ENCODE measurements at places on chromosomes 4 and X.

DNA sequence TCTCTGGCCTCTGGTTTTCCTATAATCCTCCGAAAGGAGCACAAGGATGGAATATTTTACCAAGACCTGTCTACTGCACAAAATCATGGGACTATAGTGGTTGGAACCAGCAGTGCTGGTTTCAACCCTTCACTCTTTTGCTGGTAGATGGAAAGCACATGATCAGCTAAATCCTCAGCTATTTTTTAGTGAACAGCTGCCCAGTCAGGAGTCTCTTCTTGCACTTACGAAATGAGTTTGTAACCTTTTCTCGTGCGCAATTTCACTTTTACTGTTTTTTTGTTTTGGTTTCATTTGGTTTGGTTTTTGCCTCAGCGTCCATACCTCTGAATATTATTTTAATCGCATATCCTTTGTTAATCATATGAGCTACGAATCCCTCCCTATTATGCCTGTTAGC lies 418.5 kb upstream of the CPEB2 start:
- no peak for DNase-seq

- no peak for DNase-seq
Observed at GRCh38 chrX:1416965-1417760, 25.2 kb upstream of the SLC25A6 start.

DNA sequence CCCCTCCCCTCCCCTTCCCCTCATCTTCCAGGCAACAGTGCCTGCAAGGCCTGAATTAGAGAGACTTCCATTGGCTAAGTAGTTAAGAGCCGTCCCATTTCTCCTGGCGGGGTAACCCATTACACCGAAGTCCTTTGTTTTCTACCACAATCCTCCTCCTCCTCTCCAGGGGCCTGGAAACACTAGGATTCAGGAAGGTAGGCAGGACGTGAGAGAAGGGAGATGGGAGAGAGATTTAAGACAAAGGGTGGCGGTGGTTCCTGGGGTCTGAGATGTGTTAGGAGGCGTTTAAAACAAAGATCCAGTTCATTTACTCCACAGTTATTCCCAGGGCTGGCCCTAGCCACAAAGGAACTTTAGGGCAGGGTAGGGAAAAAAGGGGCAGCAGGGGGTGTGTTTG lies 28.0 kb downstream of the NYX start:
- DNase-seq = no peak

- no peak for DNase-seq
Observed at GRCh38 chrX:51568586-51568985, 50.1 kb downstream of the CENPVL3 start.

GRCh38 chr4:108891896-108892590 lies 129.2 kb upstream of the ETNPPL start:
- no peak for DNase-seq

DNA sequence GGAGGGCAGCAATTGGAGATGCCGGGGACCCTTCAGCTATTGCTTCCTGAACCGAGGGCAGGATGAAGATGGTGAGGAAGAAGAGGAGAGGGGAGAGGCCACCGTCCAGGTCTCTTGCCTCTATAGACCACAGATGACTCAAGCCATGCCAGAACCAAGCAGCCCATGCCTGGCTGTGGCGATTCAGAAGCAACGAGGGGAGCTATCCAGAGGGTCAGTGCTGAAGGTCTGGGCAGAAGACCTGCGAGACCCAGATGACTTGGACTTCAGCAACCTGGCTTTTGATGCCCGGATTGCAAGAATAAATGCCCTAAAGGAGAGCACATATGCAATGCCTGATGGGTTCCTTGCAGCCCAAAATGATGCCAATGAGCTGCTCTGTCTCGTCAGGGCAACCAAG lies 70.2 kb upstream of the PRPS2 start:
- DNase-seq = no peak

GRCh38 chr4:83865417-83866150 lies 329.7 kb downstream of the GPAT3 start:
- DNase-seq = no peak

GRCh38 chrX:56783450-56783831 lies 54.4 kb downstream of the NBDY start:
- DNase-seq = no peak

DNA sequence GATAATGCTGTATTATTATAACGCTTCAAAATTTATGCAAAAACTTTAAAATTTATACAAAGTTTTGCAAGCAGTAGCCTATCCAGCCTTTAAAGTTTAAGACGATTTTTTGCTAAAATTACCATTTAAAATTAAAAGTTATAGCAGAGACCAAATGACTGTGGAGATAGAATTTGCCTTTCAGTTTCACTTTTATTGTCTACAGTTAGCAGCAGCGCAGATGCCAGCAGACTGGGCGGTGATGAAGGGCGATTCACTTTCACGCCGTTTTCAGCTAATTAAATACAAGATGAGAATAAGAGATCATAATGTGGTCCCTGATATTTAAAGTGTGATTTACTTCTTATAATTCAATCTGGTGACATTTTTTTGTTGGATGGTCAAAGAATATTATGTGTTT lies 1381.5 kb upstream of the ADGRL3 start:
- no peak for DNase-seq

All from NCI-H446 (cell line).